Frontal cortex (tissue), 4 donors: ENCODE measurements at places on chromosomes 1 and 21. TPM values are rescaled to one million over a fixed set of nuclear protein-coding genes. Genes with fewer than 3 reads are reported as not detected.

The SLC35F3 gene
- 2.4 TPM for total RNA-seq

The NUF2 gene
- 3.3 TPM for total RNA-seq

The CNN3 gene
- total RNA-seq = 171 TPM

The CFAP57 gene
- total RNA-seq = 0.82 TPM

The BMP8B gene
- total RNA-seq = 0.41 TPM

The HES3 gene
- total RNA-seq = not detected
